NCI-H2029 treated with DMSO at 0.1 percent for 48 hours (cell line): ENCODE measurements at places on chromosomes 2 and 18.

DNA sequence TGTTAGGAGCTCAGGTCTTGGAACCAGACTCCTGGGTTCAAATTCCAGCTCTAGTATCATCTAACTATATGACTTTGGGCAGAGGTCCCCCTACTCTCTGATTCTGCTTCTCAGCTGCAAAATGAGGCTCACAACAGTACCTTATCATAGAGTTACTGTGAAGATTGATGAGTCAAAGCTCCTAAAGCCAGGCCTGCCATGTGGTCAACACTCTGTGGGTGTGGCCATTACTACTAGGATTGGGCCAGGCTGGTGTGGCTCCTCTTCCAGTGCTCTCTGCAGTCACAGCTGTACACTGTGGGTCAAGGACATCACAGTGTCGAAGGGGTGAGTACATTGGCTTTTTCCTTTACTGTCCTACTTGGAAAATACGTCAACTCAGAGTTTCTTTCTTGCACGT, 22.6 kb downstream of the CAPN13 start:
- DNase-seq, result no peak

GRCh38 chr2:47064106-47064505, 91.0 kb downstream of the STPG4 start:
- DNase-seq, result no peak

DNA sequence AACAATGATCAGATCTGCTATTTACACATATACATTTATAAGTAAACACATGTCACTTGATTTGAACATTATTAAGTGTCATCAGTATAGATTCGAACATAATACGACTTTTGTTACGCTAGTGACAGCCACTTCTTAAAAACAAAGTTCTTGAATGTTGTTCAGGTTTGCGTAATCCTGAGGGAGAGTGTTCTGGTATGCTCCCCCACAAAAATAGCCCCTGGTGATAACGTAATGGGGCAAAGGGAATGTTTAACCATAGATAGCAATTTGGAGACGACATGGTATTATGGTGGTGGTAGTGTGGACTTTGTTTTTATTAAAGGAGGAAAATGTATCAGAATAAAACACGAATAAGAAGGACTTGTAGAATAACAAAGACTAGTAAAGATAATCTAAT, 90.6 kb downstream of the PLEKHM3 start:
- DNase-seq, result no peak

GRCh38 chr2:6493669-6494068, 372.0 kb downstream of the CMPK2 start:
- DNase-seq, result no peak

- DNase-seq, result no peak
Observed at GRCh38 chr2:207532676-207533075, 2.9 kb downstream of the CREB1 start.

DNA sequence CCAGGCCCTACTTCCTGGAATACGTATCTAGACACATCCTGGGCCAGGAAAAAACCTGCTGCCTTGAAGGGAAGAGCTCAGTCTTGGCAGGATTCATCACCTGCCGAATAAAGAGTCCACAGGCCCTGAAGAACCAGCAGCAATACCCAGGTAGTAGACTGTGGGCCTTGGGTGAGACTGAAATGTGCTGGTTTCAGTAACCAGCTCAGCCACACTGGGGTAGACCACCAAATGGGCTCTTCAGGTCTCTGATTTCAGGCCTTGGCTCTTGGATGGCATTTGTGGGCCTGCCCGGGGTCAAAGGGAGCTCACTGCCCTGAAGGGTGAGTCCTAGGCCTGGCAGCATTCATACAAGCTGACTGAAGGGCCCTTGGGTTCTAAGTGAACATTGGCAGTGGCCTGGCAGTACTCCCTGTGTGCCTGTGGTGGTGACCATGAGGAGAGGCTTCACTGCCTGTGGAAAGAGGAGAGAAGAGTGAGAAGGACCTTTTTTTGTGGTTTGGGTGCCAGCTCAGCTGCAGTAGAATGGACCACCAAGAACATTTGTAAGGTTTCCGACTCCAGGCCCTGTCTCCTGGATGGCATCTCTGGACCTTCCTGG, 175.1 kb downstream of the ANKRD30B start:
- no peak for DNase-seq

- DNase-seq, result no peak
Observed at GRCh38 chr2:198044777-198045176, 240.4 kb downstream of the PLCL1 start.

- DNase-seq, result no peak
Observed at GRCh38 chr2:164080486-164080885, 344.7 kb upstream of the FIGN start.

GRCh38 chr18:25798046-25798445, 292.4 kb downstream of the SS18 start:
- no peak for DNase-seq

DNA sequence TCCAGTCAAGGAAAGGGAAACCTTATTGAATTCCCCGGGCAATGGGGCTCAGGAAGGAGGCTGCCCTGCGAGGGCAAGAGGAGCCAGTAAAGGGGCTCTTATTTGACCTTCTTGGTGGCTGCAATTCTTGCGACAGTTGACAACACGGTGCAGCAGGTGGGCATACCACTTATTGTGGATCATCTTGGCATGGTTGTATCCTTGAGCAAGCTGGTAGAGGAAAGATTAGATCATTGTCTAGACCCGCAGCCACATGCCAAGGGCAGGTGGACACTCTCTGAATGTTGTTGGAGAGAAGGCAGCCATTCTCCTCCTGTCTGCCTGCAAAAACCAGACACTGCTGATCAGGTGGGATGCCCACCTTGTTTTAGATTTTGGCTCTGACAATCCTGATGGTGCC, 170.2 kb upstream of the CHST9 start:
- no peak for DNase-seq

- DNase-seq, result no peak
Observed at GRCh38 chr18:65145312-65145711, 605.5 kb upstream of the CDH7 start.

- no peak for DNase-seq
Observed at GRCh38 chr2:62016957-62017356, 111.5 kb downstream of the COMMD1 start.

DNA sequence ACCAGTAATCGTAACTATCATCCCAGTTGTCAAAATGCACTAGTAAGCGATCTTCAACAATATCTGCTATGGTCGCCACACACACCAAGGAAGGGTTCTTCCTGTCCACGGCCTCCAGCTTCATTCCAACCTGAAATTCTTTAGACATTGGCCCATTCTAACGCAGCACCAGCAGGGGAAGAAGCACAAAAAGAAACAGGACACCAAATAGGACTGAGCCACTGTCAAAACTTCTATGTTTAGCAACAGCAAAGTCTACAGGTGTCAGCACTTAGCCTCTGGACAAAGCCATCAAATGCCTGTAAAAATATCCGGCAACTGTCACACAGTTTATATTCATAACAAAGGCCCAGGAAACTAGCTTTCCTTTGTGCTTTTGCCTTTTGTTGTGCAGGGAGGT, 175.0 kb downstream of the L3MBTL4 start:
- DNase-seq, result no peak

DNA sequence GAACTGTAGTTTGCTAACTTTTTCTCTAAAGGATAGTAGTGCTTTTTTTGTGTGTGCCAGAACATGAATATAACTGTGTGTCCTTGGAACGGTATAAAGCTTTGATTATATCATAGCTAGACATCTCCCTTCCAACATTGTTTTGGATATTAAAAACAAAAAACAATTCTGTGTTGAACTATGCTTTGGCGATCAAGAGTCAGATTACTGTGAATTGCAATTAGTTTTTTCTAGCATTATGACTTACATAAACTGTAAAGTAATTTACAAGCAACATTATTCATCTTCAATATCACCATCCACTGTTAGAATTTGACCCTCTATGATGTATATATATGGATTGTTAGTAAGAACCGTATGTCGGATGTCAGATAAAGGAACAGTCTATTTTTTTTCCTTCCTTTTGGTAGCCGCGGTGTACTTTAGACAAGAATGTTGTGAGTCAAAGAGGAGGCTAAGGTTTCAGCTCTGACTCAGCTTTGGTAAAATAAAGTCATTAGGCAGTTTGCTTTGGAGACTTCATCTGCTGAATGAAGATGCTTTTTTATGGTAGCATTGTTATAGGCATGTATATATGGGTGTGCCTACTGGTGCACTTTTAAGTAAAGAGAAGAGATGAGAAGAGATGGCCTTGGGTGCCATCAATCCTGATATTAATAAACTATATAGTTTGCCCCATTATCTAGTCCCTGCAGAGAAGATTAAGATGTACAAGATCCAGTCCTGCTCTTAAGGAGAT, 76.4 kb downstream of the LTBP1 start:
- DNase-seq, result no peak

GRCh38 chr2:136342138-136342537, 224.2 kb upstream of the CXCR4 start:
- no peak for DNase-seq

- DNase-seq, result no peak
Observed at GRCh38 chr2:20362701-20363435, 12.2 kb upstream of the PUM2 start.

GRCh38 chr18:76456823-76457222, 38.2 kb downstream of the ZNF516 start:
- no peak for DNase-seq

DNA sequence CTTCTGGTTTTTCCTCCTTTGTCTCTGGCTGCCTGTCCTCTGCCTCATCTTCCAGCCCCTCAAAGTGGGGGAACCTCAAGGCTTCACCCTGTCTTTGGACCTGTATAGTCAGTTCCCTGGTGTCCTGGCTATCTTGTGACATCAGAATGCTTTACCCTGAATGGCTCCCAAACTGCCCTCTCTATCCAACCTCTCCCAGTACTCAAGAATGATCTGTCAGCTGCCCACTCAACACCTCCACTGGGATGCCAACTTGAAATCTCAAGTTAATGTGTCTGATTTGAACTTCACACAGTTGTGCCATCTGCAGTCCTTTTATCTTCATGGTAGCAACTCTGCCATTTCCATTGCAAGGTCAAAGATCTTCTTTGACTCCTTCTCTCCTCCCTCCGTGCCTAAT, 43.8 kb downstream of the UBE2F start:
- no peak for DNase-seq

DNA sequence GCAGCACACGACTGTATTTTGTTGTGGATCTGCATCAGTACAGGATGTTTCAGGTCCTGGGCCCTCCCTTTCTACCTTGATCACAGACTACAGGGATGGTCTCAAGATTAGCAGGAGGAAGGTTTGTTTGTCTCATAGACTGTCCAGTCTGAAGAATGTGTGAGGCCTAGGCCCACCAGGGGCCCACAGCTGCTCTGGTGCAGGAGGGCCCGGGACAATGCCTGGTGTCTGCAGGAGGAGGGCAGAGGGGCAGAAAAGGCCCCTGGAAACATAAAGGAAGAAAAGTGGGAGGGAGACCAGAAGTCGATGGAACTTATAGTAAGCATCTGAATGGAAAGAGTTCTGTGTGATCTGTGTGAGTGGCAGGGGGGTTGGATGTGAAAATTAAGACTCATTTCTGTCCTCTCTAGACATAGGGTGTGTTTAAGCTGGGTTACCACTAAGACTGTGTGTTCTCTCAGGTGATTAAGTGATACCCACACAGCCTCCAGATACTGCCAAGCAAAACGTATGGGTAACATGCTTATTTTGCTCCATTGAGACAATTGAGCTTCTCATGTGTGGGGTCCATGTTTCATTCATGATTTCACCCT, 33.4 kb upstream of the LPIN2 start:
- no peak for DNase-seq

GRCh38 chr2:226325526-226325925, 474.1 kb downstream of the IRS1 start:
- no peak for DNase-seq

GRCh38 chr2:44962176-44962695, 20.7 kb downstream of the SIX3 start:
- DNase-seq, result no peak

- DNase-seq, result no peak
Observed at GRCh38 chr2:23592898-23593751, 208.1 kb downstream of the KLHL29 start.

- no peak for DNase-seq
Observed at GRCh38 chr2:2796207-2796606, 465.1 kb upstream of the MYT1L start.

DNA sequence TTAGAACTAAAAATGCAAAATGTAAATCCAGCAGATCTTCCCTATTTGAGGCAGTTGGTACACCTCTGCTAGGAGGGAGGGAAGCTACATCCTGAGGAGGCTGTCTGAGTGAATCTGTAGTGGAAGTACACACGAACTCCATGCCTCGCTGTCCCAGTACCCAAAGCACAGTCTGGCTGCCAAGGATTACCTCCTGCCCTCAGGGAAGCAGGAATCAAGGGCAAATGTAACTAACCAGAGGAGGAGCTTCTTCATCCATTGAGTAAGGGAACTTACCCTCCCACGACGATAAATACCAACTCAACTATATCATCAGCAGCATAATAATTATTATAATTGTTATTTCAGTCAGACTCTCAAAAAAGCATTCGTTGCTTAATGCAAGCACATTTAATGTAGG, 2.1 kb downstream of the DHRS9 start:
- no peak for DNase-seq

DNA sequence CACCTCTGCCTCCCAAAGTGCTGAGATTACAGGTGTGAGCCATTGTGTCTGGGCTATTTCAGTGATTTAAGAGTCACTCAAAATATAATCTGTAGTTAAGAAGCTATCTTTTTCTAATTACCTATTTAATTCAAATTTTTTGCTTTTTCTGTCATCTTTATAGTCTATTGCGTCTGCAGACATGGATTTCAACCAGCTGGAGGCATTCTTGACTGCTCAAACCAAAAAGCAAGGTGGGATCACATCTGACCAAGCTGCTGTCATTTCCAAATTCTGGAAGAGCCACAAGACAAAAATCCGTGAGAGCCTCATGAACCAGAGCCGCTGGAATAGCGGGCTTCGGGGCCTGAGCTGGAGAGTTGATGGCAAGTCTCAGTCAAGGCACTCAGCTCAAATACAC, 95.1 kb downstream of the COMMD1 start:
- no peak for DNase-seq

DNA sequence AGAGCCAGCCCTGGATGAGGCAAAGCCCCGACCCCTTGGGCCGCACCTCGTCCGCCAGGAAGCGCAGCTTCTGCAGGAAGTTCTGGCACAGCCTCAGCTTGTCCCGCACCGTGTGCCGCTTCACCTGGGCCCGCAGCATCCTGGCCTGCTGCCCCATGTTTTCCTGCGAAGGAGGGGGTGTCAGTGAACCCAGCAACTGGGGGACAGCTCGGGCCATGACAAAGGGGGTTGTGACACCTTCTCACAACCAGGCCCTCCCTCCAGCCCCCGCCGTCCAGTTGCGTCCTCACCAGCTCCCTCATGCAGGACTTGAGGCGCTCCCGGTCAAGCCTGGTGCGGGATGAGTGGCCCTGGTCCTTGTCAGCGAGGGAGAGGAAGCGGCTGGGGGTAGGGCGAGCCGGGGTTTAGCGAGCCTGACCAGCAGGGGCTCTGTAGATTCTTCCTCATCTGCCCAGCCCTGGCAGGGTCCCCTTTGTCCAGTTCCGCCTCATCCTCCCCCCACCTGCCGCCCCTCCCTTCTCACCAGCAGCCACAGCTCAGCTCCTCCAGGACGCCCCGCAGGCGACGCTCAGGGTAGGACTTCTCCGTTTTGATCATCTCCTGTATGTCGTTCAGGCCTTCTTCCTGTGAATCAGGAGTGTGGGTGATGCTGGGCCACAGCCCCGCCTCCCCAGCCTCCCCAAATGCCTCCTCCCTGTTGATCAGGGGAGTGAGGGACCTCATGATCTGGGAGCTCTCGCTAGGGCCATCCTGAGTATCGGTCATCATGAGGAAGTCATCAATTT, 606 bp downstream of the OTOF start:
- DNase-seq, result no peak

- no peak for DNase-seq
Observed at GRCh38 chr2:232304236-232304635, 74.3 kb upstream of the ALPP start.

- DNase-seq, result no peak
Observed at GRCh38 chr2:29130295-29130694, 15.1 kb downstream of the CLIP4 start.
